Pons (tissue), 1 donor: ENCODE measurements at places on chromosomes 7 and 10.
A peak's percentile ranks its signal among the peaks of the same experiment; 100 is the strongest.

DNA sequence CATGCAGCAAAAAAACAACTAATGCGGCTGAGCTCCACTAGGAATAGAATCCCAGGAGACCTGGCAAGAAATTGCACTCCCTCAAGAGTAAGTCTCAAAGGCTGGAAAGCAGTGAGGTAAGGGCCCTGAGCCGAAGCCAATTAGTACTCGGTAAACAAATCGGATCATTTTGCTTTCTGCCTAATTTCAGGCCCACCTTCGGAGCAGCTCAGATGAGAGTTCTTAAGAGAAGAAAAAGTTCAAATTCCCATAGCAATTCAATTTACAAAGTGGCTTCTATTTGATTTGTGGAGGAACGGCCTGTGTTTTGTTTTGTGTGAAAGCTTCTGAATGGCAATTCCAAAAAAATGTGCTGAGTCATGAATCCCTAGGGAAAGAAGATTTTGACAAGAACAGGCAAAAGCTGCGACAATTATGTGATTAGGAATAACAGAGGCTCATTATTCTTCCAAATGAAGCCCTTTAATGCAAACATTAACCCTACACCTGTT is 60.9 kb downstream of the SLC16A9 start:
- peak; percentile 12 for DNase-seq

GRCh38 chr10:3765146-3765545 is 19.9 kb downstream of the KLF6 start:
- no peak for DNase-seq

GRCh38 chr10:121556918-121557573 is 41.2 kb downstream of the FGFR2 start:
- DNase-seq = no peak

- DNase-seq = no peak
Measured at GRCh38 chr10:131858583-131859340, 42.0 kb upstream of the PPP2R2D start.

DNA sequence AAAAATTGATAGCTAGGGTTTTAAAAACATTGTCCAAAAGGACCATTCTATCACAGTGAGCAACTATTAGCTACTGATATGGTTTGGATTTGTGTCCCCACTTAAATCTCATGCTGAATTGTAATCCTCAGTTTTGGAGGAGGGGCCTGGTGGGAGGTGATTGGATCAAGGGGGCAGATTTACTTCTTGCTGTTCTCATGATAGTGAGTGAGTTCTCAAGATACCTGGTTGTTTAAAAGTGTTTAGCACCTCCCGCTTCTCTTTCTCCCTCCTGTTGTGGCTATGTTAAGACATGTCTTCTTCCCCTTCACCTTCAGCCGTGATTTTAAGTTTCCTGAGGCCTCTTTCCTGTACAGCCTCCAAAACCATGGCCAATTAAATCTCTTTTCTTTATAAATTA is 500.4 kb upstream of the POT1 start:
- DNase-seq = no peak

- DNase-seq = no peak
Measured at GRCh38 chr10:36248304-36248981, 606.3 kb upstream of the FZD8 start.

- DNase-seq = peak; percentile 74
Measured at GRCh38 chr10:70596110-70596798, 6.3 kb downstream of the PRF1 start.

DNA sequence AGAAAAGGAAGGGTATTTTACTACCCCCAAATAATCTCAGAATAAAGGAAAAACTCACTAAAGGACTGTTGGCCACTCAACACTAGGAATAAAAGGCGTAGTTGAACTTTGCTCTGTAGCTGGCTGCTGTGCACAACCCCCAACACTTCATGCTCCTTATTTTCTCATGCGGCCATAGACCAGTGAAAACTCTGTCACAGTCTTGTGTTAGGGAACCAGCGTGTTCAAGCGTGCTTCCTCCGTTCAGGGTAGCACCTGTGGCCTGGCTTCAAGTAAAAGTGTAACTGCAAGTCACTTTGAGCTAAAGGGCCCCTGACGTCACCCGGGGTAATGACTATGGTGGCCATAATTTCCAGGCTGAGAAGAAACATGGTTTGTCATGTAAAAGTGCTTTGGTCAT is 27.0 kb downstream of the BLNK start:
- no peak for DNase-seq

DNA sequence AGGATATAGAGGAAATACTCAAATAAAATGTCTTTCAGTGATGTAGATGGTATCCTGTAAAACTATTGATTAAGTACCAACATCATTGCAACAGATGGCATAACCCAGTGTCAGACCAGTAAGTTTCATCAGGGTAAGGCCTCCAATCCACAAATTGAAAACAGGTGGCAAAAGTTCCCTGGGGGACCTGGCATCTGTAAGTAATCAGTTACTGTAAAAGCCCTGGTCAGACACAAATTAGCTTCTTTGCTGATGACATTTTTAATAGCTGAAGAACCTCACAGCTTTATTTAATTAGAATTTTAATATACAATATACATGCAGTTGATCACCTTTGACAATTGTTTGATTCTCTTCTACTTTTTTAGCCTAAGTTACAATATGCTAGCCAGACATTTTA is 152.5 kb downstream of the PLXDC2 start:
- no peak for DNase-seq

GRCh38 chr10:43997330-43997729 is 348.6 kb upstream of the ZNF32 start:
- no peak for DNase-seq

GRCh38 chr7:98185101-98185500 is 26.1 kb upstream of the BHLHA15 start:
- DNase-seq = no peak

- no peak for DNase-seq
Measured at GRCh38 chr10:64463406-64463805, 942.2 kb downstream of the REEP3 start.

DNA sequence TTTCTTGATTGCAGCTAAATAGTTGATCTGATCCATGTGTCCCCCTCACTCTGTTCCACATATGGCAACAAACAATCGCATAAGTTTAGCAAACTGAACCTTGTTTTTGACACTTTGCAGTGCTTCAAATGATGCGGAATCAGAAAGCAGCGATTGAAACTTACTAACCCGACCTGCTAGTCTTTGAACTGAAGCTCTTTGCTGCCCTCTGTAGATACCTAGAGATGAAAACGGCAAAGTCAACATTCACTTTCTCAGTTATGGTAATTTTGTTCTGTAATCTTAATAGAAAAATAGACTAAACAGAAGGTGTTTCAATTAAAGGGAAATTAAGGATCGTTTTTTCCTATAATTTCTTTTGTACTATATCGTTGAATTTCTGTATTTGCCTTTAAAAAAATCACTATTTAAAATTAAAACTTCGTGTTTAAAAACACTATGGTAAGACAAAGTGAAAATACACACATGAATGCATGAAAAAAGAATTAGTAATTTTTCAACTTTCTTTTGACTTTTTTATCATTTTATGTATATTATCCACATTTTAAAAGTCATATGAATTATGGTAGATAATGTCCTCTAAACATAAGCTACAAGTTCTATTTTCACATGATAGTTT is 276.5 kb downstream of the MAGI2 start:
- peak; percentile 82 for DNase-seq

DNA sequence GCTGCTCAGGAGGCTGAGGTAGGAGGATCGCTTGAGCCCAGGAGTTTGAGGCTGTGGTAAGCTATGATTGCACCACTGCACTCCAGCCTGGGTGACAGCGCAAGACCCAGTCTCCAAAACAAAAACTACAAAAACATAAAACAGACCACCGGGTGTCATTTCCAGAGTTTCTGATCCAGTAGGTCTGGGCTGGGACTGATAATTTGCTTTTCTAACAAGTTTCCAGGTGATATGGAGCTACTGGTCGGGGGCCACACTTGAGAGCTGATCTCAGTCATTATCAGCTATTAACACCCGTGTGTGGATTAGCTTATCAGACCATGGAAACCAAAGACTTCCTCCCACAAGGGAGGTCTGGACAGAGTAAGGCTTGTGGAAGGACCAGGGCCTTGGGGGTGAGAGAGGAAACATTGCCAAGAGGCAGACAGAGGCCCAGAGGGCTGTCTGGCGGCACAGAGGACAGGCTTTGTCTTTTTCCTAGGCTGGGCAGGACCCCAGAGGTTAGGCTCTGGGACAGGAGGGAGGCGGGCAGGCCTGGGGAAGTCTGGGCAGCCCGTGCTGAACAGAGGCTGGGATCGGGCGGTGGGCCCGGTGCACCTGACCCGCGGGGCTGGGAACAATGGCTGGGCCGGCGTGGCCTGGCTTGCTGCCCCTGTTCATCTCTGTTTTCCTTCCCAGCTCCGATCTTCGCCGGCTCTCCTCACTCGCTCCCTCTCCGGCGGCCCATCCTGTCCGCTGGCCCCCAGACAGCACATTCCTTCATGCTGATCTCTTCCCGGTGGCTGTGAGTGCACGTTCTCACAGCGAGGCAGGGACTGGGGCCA is 25.2 kb downstream of the TMEM270 start:
- DNase-seq = peak; percentile 3

GRCh38 chr7:36266683-36267082 is 113.6 kb downstream of the EEPD1 start:
- DNase-seq = no peak

DNA sequence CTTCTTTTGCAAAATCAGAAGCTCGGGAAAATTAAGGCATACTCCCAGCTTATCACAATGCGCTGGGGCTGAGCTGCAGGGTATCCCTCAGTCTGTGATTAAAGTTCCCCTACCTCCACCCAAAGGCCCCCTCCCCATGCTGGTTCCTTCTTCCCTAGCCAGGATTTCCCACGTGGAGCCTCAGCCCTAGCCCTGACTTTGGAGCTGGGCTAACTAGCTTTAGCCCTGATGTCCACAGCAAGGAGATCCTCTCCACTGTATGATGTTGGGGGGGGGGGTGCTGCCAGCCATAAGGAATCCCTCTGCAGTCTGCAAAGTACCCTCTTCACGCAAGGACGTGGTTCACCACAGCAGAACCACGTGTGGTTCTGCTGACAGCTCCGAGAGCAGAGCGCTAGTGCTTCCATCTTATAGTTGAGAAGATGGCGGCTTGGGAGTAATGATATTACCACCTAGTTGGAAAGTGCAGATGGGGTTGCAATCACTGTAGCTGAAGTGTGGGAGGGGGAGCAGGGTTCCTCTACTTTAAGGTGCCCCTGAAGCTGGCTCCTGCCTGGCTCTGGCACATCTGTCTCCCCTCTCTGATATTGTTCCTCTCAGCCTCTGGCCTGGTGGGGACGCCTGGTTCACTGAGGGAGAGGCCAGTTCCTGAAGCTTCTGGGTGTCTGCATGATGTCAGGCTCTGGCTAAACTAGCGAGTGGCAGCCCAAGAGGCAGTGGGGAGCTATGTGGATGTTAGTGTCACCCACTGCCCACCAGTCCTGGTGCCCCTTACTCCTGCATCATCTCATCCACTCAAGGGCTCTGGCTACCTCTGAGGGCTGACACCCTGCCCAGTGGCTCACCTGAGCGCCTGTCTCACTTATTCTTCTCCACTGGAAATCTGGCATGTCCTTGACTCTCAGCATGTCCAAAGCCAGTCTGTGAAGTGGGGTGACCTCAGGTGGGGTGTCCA is 270.7 kb downstream of the RPS24 start:
- no peak for DNase-seq

DNA sequence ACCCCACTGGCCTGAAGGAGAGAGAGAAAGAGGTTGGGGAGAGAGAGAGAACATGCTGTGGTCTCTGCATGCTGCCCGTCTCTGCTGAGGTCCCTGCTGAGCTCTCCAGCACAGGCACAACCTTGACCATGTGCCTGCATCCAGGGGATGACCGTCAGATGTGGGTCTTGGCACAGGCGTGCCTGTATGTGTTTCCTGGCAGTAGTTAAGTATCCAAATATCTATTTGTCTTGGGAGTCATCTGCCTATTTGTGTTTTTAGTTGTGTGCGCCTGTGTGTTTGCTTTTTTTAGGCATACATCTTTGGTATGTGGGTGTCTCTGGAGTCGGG is 1.9 kb upstream of the UNC5B start:
- no peak for DNase-seq

DNA sequence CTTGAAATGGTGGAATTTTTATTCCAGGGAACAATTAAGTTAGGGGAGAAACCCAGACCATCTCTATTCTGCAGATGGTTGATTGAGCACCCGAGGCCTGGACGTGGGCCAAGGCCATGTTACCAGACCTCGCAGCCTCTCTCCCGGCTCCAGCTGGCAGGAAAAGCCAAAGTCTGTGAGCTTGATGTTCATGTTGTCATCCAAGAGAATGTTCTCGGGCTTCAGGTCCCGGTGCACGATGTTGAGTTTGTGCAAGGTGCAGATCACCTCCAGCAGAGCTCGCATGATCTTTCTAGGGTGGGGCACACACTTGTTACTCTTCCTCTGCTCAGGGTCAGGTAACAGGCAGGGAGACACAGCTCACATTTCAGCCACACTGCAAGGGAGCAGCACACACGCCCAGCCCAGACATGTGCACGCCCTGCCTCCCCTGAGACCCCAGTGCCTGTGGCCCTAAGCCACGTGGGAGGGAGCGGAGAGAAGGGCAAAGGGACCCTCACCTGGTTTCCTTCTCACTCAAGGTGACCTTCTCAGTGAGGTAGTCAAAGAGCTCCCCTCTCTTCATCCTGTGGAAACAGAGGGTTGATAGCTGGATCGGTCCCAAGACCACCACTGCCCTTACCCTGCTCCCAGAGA is 9.5 kb downstream of the PHKG1 start:
- DNase-seq = peak; percentile 82

DNA sequence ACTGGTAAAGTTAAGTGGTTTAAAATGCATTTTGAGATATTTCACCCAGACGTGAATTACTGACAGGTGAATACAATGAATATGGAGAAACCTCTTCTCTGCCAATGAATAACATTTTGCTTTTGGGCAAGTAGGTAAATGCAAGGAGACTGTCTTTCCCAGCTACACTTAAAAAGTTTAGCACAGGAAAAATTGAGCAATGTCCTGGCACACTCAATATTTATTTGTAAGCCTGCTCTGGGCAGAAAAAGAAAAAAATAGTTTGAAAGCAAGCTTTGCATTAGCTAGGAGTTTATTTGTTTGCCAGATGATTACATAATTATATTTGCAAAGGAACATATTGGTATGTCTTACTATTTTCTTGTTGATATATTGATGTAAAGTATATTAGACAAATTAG is 624.2 kb downstream of the ACTR3B start:
- DNase-seq = no peak

GRCh38 chr10:34380856-34381255 is 434.2 kb downstream of the PARD3 start:
- no peak for DNase-seq

DNA sequence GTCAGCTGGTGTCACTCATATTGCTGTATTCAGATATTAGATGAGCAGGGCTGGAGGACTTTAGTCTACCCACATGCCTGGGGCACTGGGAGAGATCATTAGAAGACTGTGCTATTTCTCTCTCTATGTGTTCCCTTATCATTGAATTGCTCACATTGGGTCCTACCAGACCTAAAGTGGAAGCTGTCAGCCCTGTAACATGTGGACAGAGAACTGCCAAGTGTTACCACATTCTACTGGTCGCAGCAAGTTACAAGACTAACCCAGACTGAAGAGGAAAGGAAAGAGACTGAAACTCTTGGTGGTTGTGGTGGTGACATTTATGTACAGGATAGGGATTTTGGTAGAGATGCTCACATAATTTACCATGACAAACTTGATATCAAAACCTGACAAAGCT is 627.1 kb upstream of the FZD8 start:
- DNase-seq = no peak
